ENCODE measurements at places on chromosomes 7 and 10. TPM values are rescaled to one million over a fixed set of nuclear protein-coding genes. Genes with fewer than 3 reads are reported as not detected.

GRCh38 chr7:54541669-54542625, at the start of gene VSTM2A:
Gene VSTM2A, plus strand, starts transcription at chr7:54542375. Its CDS starts 356 bp downstream, at chr7:54542731.
- H3K27me3 ChIP-seq = peaks cover 36% of the 10 kb centered on the region
- DNase-seq = no peak
- no peak within 1 kb of the TSS for H3K27ac ChIP-seq
- H3K4me3 ChIP-seq = no peak within 1 kb of the TSS
- peaks cover 7% of the 10 kb centered on the region for H3K36me3 ChIP-seq

CTAGE15 gene
- 1.4 TPM for total RNA-seq

RET gene
- 0.19 TPM for total RNA-seq

- H3K4me3 ChIP-seq = no peak overlapping the region
- no peaks in the 10 kb centered on the region for H3K27me3 ChIP-seq
- peaks cover 83% of the 10 kb centered on the region for H3K4me1 ChIP-seq
- H3K27ac ChIP-seq = peak overlapping the region; percentile 88
- peaks cover 84% of the 10 kb centered on the region for H3K36me3 ChIP-seq
Observed at GRCh38 chr7:130893441-130893894, 159.5 kb upstream of the KLF14 start.

- H3K4me1 ChIP-seq = peaks cover 22% of the 10 kb centered on the region
- peak; percentile 36 for DNase-seq
- no peak overlapping the region for H3K4me3 ChIP-seq
- no peaks in the 10 kb centered on the region for H3K36me3 ChIP-seq
- H3K27ac ChIP-seq = no peak overlapping the region
Observed at GRCh38 chr10:63068246-63068645, 64.9 kb upstream of the NRBF2 start.

HOXA11 gene
- not detected for total RNA-seq

DNA sequence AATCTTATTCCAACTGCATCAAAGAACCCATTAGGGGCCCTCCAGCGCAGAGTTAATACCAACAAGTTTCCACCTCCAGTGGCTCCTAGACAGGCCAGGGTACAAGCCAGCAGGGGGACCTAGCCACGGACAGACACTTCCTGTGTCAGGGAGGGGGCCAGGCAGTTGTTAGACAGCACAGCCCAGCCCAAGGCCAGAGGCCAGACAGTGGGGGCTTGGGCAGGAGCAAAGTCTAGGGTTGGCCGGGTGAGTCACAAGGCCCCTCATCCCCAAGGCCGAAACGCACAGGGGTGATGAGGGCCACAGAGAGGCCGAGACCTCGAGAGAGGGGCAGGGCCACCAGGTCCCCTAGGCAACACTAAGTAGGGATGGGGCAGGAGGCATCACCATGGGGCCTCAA, 19.3 kb upstream of the OPTN start:
- H3K4me1 ChIP-seq = no peaks in the 10 kb centered on the region
- H3K27me3 ChIP-seq = peaks cover 11% of the 10 kb centered on the region
- no peak overlapping the region for H3K4me3 ChIP-seq
- peaks cover 3% of the 10 kb centered on the region for H3K36me3 ChIP-seq
- no peak for DNase-seq
- no peak overlapping the region for H3K27ac ChIP-seq
